ENCODE measurements at places on chromosomes 16 and 17.

GRCh38 chr16:2471016-2471652 lies at the start of gene NTN3:
Gene NTN3 (plus strand): TSS chr16:2471297. CDS start chr16:2471702, 405 bp downstream.
- no peak for DNase-seq

GRCh38 chr16:505479-506245 lies 21.9 kb upstream of the CAPN15 start:
- no peak for DNase-seq

DNA sequence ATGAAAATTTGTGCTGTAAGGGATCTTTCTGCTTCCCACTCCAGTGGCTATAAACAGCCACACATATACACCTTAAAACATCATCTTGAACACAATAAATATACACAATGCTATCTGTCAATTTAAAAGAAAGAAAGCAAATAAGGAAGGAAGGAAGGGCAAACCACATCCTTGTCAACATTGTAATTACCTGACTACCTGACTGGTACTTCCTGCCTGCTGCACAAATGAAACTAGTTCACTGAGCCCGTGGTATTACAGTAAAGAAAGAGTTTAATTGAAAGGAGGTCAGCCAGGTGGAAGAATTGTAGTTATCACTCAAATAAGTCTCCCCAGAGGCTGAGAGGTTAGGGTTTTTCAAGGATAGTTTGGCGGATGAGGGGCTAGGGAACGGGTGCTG lies 344.4 kb upstream of the ASIC2 start:
- no peak for DNase-seq

DNA sequence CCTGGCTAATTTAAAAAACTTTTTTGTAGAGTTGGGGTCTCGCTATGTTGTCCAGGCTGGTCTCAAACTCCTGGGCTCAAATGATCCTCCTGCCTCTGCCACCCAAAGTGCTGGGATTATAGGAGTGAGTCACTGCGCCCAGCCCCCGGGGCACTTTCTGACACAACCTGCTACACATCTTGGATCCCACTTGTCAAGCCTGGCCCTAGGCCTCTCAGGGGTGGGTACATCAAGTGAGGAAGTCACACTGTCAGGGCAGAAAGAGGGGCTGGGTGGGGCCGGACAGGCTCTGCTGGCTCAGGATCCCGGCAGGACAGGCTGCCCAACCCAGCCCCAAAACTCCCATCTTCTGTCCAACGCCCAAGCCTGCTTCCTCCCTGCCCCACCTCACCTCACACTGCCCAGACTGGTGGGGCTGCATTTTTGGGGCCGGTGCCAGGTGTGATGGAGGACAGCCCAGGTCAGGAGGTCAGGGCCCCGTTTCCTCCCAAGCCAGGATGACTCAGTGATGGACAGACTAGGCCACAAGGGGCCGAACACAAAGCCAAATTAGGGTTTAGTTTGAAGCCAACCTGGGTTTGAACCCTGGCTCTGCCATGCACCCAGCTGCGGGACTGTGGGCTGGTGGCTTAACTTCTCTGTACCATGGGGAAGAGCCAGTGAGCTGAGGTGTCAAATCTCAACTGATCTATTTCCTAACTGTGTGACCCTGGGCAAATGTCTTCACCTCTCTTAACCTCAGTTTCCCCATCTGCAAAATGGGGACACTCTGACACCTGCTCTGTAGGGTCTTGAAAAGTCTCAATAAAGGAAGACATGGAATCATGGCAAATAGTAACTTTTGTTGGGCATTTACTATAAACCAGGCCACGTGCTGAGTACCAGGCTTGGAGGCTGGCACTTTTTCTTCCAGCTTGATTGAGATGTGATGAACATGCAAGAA lies 8.9 kb upstream of the PPL start:
- no peak for DNase-seq

GRCh38 chr16:49575346-49576172 lies 202.0 kb downstream of the C16orf78 start:
- DNase-seq = no peak

- no peak for DNase-seq
These were observed 18.5 kb upstream of the SLC35G3 start for GRCh38 chr17:35212668-35213067.

GRCh38 chr17:50051082-50051576 lies 4.8 kb upstream of the ITGA3 start:
- peak; percentile 86 for DNase-seq

- DNase-seq = no peak
These were observed 7.1 kb upstream of the NFATC3 start for GRCh38 chr16:68077866-68078700.

DNA sequence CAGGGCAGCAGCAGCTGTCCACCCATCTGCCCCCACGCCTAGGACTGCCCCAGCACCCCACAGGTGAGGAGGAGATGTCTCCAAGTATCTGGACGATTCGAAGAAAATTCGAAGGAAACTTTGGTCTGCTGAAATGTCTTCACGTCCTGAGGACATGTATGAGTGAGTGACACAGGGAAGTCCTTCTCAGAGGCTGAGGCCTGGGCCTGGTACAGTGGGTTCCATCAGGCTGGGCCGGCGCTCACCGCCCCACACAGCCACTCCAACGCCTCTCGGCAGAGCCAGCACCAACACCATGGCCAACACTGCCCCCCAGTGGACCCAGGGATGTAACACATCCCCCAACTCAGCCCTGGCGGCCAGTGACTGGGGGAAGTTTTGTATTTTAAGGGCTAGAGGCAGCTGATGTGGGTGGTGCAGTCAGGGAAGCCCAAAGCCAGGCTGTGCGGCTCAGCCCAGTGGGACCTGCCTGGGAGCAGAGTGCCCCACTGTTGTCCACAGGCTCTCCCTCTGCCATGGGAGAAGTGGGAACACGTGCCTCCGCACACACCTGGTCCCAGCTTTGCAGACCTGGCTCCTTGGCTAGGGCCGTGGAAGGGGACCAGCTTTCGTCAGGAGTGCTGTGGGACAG lies 55.8 kb upstream of the FASN start:
- peak; percentile 9 for DNase-seq

- no peak for DNase-seq
These were observed 6.5 kb upstream of the ABR start for GRCh38 chr17:1186214-1186820.

DNA sequence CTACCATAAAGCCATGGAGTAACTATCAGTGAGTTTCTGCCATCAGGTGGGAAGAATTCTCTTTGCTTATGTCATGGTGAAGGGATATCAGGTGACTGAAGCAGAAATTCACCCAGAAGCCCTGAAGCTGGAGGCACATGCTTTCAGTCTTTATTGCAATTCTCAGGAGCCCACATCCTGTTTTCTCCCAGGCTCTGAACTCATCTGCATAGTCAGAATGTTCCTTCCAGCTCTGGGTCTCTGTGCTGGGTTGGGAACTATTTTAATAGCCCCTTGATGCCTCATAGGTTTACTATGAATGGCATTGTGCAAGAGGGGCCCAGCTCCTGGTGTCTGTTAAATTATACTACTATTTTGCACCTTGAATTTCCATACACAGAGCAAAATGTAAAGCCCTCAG lies 198.4 kb upstream of the SOX9 start:
- DNase-seq = peak; percentile 95

GRCh38 chr16:80752541-80752940 lies 51.9 kb downstream of the CDYL2 start:
- no peak for DNase-seq

DNA sequence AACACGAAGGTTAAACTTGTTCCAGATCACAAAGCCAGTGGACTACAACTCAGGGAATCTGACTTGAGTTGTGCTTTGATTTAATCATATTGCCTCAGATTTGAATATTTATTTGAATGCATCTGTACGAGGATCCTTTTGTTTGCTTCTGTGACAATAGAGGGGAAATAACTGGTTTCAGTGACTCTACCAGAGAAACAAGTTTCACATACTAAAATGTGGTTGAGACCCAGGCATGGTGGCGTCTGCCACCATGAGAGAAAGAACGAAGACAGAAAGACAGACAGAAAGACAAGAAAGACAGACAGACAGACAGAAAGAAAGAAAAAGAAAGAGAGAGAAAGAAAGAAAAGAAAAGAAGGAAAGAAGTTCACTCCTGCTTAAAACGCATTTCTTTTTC lies 24.0 kb downstream of the YWHAE start:
- DNase-seq = no peak

DNA sequence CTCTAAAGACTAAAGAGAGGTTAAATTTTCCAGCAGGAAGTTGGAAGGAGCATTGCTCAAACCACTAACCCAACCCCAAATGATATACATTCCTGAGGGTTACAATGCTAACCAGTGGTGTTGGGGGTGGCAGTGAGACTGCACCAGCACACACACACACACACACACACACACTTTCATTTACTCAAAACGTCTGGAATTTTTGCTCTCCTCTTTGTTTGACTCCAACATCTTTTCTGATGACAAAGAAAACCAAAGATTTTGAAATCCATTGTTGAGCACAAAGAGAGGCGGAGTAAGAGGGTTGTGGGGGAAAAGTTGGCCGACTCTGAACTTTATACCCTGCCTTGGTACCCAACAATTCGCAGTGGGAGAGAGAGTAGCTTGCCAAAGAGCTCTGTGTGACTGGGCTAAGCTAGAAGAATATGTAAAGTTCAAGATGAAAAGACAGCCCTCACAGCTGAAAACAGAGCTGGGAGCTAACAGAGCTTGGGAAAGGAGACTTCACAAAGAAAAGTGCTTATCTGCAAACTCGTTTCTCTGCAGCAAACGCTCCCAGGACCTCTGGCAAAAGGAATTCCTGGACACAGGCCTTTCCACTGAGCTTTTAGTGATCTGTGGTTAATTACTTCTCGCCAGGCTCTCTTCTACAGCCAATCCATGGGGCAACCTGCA lies 426.0 kb upstream of the CDH11 start:
- peak; percentile 63 for DNase-seq

DNA sequence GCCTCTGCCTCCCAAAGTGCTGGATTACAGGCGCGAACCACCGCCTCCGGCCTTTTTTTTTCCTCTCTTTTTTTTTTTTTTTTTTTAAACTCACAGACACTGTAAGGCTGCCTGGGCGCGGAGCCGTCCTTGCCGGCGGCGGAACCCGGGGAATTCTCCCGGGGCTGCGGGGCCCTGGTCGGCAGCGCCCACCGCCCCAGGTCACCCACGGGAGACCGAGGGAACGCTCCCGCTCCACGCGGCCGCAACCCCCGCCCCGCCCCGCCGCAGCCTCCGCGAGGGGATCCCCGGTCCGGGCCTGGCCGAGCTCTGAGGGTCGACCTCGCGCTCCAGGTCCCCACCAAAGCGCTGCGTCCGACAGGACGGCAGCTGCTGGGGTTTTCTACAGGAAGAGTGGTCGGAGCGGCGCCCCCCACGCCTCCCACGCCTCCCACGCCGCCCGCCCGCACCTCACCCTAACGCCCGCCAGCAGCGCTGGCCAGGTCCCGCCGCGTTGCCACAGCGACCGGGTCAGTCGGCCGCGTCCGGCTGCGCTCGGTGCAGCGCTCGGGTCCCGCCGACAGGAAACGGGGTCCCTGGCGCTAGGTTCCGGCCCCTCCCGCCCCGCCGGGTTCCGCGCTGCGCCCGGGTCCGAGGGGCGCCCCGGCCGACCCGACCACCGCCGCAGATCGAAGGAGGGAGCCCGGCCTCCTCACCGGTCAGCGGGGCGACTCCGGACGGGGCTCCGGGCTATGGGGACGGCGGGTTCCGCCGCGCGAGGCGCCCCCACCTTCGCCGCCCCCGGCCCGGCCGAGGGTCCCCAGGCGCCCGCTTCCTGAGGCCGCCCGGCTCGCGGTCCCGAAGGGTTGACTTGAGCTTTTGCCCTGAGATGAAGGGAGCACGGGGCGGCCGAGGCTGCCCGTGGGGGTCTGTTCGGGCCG lies at the start of gene CCDC57:
TSS of gene CCDC57 (minus strand) at position 512 of the 920 bp plus-strand sequence. CDS start 10,898 bp downstream, outside the sequence.
- no peak for DNase-seq

DNA sequence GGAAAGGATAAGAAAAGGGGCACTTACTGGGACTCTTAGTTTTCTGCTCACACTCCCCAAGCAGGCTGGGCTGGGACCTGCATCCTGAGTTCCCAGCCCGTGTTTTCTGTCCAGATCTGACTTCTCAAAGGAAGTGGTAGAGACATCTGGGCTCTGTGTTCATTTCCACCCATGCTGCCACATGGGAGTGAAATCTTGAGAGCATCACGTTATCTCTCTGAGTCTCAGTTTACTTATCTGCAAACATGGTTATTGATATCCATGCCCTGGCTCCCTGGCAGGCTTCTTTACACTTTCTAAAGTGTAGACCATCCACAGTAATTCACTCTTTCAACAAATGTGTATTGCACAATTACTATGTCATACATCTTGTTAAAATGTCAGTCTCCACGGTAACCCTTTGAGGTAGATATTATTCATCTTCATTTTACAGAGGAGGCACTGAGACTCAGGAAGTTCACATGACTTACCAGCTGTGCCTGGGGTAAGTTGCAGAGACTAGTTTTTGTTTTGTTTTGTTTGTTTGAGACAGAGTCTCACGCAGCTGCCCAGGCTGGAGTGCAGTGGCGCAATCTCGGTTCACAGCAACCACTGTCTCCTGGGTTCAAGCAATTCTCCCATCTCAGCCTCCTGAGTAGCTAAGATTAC lies 3.4 kb downstream of the ZNF688 start:
- DNase-seq = peak; percentile 34

- no peak for DNase-seq
These were observed 57.7 kb upstream of the NLK start for GRCh38 chr17:27984816-27985215.

GRCh38 chr17:50848039-50848438 lies 12.7 kb downstream of the WFIKKN2 start:
- no peak for DNase-seq

- no peak for DNase-seq
These were observed 10.6 kb downstream of the RSPRY1 start for GRCh38 chr16:57196753-57197152.

Measured in kidney epithelial cell (primary cell).